ENCODE measurements at places on chromosomes 5 and 9.
A peak's percentile ranks its signal among the peaks of the same experiment; 100 is the strongest.

GRCh38 chr9:121085661-121086060 is 10.9 kb downstream of the CNTRL start:
- DNase-seq, result no peak

- no peak for DNase-seq
Observed at GRCh38 chr9:124820698-124821623, 32.3 kb upstream of the WDR38 start.

DNA sequence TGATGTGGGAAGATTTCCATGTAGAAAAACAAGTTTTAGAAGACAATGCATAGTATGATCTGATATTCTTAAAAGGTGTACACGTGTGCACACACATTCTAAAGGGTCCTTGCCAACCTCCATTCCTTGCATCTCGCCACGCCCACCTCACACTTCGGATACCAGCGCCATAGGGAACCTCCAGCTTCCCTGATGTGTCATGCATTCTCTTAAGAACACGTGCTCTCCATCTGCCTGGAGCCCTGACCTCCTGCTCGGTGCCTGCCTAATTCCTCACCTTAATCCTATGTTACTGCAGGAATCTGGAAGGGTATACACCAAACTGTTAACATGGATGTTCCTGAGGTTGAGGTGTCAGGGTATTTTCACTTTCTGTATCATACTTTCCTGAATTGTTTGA is 63.1 kb downstream of the PTCD2 start:
- no peak for DNase-seq

GRCh38 chr9:98409719-98410118 is 154.3 kb upstream of the TBC1D2 start:
- no peak for DNase-seq

DNA sequence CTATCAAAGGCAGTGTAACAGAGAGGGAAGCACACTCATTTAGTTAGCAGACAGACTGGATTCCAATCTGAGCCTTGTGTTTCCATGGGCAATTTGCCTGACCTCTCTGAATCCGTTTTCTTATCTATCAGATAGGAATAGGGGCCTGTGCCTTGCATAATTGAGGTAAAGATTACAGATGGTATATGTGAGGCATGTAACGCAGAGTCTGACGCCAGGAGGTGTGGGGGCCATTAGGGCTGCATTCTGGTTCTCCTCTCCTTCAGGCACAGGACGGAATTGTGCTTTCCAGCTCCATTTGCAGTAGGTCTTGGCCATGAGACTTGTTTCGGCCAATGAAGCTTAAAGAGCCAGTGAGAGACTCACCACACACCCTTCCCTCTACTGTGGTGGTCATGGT is 97.6 kb downstream of the FRMD3 start:
- DNase-seq, result no peak

- no peak for DNase-seq
Observed at GRCh38 chr9:95890594-95890993, 15.1 kb downstream of the ERCC6L2 start.

DNA sequence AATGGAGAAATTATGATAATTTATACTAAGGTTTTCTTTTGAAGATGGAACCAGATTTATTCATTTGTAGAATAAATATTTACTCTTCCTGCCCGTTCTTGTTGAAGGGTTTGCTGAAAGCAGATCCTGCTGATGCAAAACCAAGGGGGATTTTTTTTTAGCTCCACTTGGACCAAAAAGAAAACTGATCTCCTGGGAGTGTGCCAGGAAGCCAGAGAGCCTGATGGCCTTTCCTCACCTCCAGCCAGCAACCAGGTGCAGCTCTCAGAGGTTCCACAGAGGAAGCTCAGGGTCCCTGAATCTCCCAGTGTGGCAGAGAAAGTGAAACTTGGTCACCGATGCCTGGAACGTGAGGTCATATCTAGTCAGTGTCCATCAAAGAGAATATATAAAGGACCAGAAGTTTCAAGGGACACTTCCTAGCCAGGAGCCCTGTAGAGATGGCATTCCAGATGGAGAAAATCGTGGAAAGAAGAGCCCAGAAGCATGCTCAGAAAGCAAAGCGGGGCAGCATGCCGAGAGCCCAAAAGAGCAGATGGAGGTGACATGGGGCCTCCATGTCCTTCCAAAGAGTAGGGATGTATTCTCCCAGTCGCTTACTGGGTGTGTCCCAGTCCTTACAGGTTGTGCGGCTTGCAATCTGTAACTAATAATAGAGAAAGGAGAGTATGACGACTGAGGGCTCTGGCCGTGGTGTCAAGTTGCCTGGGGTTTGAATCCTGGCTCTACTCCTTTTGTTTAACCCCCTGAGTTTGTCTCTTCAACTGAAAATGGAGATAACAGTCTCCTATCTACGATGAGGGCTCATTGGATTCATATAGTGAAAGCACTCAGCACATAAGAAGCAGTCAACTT is 12.2 kb downstream of the AFAP1L1 start:
- DNase-seq, result no peak

DNA sequence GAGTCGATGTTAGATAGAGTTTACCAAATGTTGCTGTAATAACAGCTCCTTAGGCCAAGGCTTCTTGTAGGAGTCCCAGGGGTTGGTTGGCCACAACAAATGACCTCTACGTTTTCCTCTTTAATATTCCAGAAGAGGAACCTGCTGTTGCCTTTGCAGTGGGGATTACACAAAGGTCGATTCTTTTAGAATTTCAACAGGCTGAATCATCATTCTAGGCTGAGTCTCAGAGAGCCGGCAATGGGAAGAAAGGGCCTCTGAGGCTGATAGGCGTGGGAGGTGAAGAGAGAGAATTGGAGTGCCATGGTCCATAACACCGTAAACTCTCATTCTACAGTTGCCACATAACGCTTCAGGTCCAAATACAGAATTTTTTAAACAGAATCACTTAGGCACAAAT is 405.9 kb upstream of the DAP start:
- DNase-seq, result no peak

- DNase-seq, result no peak
Observed at GRCh38 chr9:15746905-15747304, 194.1 kb downstream of the CCDC171 start.

DNA sequence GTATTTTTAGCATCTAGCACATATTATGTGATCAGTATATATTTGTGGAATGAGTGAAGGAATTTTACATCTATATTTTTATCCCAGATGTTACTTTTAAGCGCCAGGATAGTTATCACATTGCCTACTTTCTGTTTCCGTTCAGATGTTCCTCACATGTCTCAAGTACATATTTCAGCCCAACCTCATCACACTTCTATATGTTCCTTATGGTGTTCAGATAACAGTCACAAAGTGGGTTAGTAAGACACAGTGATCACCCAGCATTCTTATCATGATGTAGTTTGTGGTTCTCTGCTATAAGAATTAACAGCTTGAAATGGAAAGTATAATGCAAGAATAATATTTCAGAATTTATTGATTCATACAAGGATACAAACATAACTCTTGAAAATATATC is 170.0 kb upstream of the RASA1 start:
- no peak for DNase-seq

DNA sequence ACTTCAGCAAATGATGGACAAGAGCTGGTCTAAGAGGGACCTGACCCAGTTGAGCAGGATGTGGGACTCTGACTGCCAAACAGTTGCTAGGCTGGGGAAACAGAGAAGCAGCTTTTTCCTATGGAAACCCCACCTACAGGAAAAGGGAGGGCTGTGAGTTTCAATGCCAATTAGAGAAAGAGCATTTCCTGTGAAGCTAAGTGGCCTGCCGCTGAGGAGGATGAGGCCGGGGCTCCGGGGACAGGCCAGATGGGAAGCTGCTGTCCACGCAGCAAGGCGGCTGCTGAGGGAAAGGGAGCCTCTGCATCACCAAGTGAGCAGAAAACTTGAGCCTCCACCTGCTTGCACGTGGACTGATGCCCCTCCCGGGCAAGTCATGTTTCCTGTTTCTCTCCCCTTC is at the start of gene PCDH12:
Gene PCDH12, minus strand, starts transcription at position 90 of the 400 bp plus-strand sequence. CDS start 351 bp downstream, outside the sequence.
- peak; percentile 41 for DNase-seq

DNA sequence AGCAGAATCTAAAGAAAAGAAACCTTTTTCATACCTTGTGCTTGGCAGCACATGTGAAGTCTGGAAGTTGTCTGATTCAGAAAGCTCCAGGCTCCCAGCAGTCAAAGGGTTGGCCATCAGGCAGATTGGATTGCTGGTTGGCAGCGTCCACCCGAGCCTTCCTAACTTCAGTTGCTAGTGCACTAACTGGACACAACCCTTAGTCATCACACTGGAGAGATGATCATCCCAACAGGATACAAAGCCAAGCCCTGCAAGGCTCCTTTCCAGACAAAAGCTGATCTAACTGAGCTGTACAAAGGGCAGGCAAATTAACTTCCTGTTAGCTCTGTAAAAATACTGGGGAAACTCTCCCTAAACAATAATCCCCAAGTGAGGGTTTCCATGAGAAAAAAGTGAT is 185.6 kb downstream of the SNX18 start:
- DNase-seq, result no peak

- DNase-seq, result no peak
Observed at GRCh38 chr9:130174920-130175321, 2.7 kb downstream of the NCS1 start.

- DNase-seq, result no peak
Observed at GRCh38 chr5:133499895-133500294, 112.4 kb downstream of the FSTL4 start.

- no peak for DNase-seq
Observed at GRCh38 chr5:7795306-7795705, 55.6 kb downstream of the CFAP90 start.

- DNase-seq, result no peak
Observed at GRCh38 chr5:156836846-156837245, 13.2 kb upstream of the PPP1R2B start.

DNA sequence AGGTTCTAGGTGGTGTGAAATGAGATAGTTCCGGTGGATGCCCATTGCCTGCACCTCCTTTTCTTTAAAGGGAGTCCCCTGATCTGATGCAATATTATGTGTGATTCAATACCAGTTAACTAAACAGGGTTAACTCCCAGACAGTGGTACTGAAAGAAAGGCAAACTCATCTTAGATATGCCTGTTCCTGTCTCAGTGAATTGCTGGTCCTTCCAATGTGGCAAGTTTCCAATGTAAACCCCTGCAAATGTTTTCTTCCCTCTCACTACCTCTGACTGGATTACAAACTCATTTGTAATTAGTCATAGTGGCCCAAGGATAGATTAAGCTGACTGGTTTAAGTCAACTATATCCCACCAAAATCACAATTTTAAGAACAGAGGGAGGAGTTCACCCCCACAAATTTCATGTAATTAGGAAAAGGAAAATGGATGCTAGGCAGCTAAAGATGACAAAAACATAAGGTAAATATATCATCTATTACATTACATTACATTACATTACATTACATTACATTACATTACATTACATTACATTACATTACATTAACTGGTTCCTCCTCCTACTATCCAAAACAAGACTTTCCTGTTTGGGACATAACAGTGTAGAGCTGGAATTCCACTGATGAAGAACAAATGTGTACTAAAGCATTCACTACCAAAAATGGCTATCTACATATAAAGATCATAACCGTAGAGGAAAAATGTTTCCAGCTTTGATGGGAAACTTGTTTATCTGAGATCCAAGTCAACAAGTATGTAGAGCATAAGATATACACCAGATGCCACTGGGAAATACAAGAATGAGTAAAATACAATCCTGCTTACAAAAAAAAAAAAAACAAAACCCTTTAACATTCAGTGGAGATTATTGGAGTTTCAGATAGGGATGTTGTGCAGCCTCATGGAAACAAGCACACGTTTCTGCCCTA is 121.5 kb upstream of the SNX2 start:
- DNase-seq, result no peak

- no peak for DNase-seq
Observed at GRCh38 chr5:39800042-39800601, 375.3 kb upstream of the DAB2 start.

GRCh38 chr9:24382566-24382965 is 163.1 kb downstream of the IZUMO3 start:
- DNase-seq, result no peak

- no peak for DNase-seq
Observed at GRCh38 chr9:109477258-109478050, 20.7 kb downstream of the PTPN3 start.

Data from GF-D8 (cell line).